ENCODE measurements at places on chromosomes 2 and 18. TPM values are rescaled to one million over a fixed set of nuclear protein-coding genes. Genes with fewer than 3 reads are reported as not detected.
A peak's percentile ranks its signal among the peaks of the same experiment; 100 is the strongest.

DNA sequence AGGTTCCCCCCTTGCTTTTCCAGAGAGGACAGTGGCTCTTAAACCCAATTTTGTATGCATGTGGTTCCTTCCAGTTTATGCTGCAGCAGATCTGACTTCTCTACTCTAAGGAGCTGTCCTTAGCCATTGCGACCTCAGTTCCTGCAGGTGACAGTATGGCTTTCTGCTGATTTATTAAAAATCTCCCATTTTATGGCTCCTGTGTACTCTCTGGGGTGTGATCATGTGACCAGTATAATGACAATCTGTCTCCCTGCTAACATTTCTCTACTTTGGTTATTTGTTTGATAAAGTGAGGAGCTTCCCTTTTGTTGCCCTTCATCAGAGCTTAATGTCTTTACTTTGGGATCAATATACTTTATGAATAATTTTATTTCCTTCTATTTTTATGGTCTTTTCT lies 148.7 kb upstream of the VRK2 start:
- DNase-seq, result no peak
- no peaks in the 10 kb centered on the region for H3K27me3 ChIP-seq
- H3K27ac ChIP-seq, result no peak overlapping the region
- no peak overlapping the region for H3K4me3 ChIP-seq
- H3K36me3 ChIP-seq, result no peaks in the 10 kb centered on the region

DNA sequence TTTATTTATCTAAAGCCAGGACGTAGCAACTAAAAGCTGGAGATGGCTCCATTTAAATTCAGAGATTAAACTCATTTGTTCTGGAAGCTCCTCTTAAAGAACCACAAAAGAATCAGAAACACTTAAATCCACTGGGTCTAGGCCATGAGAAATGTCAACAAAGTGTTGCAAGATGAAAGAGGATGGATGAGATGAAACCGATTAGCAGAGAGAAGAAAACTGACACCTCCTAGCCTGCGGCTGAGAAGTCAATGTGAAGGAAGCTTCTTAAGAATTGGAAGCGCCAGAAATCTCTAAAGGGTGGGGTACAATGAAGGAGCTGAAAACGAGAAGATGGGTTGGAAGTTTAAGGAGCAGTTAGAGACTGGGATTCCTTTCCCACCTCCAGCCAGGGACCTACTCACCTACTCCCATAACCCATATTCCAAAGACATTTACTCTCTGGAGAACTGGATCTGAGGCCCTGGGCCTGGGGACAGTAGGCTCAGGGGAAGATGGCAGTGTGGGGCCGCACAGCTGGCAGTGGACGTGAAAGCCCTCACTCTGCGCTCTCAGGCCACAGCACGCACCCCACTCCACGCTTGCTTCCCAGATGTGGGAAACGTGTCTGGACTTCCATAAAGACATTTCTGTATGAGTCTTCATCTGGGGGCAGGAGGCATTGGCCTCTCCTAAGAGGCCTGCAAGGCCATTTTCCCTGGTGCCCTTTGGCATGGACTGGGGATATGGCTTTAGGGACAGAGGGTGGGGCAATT lies 188.4 kb downstream of the LOXHD1 start:
- no peak overlapping the region for H3K27ac ChIP-seq
- H3K36me3 ChIP-seq, result no peaks in the 10 kb centered on the region
- no peak overlapping the region for H3K4me3 ChIP-seq
- no peaks in the 10 kb centered on the region for H3K4me1 ChIP-seq
- H3K27me3 ChIP-seq, result no peaks in the 10 kb centered on the region
- no peak for DNase-seq

DNA sequence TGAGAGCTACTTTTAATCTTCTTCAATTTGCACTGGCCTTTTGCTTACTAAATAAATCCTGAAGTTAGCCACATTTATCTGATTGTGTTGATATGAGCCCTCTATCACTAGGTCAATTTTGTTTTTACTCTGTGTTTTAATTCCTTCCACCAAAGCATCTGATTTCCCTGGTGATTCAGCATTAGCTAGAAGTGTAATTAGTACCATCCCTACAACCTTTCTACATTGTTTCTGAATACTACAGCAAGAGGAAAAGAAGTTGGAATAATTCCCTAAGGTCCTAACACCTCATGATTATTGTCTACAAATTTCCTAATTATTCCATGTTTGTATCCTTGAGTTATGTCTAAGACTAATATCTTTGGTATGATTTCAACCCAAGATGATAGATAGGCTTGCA lies 1093.6 kb downstream of the SUCLG1 start:
- H3K36me3 ChIP-seq, result no peaks in the 10 kb centered on the region
- no peak overlapping the region for H3K4me3 ChIP-seq
- H3K4me1 ChIP-seq, result peaks cover 2% of the 10 kb centered on the region
- no peak for DNase-seq
- H3K27me3 ChIP-seq, result no peaks in the 10 kb centered on the region

- H3K36me3 ChIP-seq, result no peaks in the 10 kb centered on the region
- DNase-seq, result no peak
- no peak overlapping the region for H3K27ac ChIP-seq
- H3K4me1 ChIP-seq, result peaks cover 15% of the 10 kb centered on the region
Measured at GRCh38 chr2:38149531-38149930, 73.6 kb upstream of the CYP1B1 start.

DNA sequence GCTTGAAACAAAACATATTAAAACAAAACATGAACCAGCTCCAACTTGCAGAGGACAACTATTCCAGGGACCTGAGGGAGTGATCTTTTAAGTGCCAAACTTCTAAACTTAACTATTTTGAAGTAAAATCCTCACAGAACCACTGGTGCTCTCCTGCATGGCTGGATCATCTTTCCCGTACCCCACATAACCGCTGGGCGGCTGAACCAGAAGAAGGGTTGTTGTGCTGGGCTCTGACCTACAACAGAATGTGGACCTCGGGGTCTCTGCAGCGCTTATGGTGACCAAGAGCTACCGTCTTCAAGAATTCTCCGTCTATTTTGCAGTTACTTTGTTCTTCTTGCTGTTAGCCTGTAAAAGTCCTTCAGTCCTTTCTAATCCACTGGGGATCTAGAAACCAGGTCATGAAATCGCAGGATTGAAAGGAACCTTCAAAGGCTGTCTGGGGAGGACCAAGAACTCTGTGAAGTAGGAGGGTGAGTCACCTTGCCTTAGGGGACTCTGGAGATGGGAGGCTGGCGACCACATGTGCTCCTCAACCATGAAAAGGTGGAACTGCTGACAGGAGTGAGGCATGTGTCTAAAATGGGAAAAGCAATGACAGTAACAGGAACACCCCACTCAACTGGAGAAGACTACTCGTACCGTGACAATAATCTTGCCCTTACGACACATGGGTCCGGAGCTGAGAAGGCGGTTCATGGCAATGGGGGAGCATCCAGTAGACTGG lies 46.6 kb downstream of the HDLBP start:
- H3K36me3 ChIP-seq, result peaks cover 14% of the 10 kb centered on the region
- H3K4me3 ChIP-seq, result no peak overlapping the region
- H3K27ac ChIP-seq, result no peak overlapping the region
- peaks cover 27% of the 10 kb centered on the region for H3K4me1 ChIP-seq
- DNase-seq, result no peak

- H3K27me3 ChIP-seq, result no peaks in the 10 kb centered on the region
- no peak overlapping the region for H3K4me3 ChIP-seq
- H3K27ac ChIP-seq, result no peak overlapping the region
Measured at GRCh38 chr2:73250872-73251846, 17.1 kb downstream of the CCT7 start.

DNA sequence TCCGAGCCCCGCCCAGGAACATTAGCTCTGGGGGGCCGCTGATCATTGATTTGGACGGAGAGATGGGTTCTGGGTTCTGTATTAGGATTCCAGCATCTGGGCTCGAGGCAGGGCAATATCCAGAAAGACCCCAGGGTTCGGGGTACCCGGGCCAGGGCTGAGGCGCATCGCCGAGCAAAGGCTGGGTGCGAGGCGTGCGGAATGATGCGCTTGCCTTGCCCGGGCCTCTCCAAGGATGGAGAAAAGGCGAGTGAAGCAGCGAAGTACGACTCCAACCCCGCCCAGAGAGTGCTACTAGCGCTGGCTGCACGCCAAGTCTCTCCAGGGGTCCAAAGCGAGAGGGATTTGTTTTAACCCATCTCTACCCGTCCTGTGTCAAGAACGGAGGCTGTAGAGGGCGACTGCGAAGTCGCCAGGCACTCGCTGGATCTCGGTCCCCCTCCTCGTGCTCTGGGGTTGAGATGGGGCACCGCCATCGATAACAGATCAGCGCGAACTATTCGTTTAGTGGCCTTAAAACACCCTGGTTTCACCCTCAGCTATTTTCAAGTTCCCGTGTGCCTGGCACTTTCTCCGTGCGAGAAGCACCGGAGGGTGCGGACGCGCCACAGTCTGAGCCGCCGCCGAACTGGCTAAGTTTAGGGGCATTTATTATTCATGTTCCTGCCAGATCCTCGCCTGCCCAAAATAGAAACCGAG lies 1.9 kb downstream of the ADCYAP1 start:
- H3K4me3 ChIP-seq, result no peak overlapping the region
- H3K36me3 ChIP-seq, result no peaks in the 10 kb centered on the region
- H3K27me3 ChIP-seq, result peaks cover 72% of the 10 kb centered on the region

GRCh38 chr2:230068016-230068650 lies 591 bp downstream of the SLC16A14 start:
- peaks cover 7% of the 10 kb centered on the region for H3K4me1 ChIP-seq
- peak; percentile 50 for DNase-seq
- H3K27me3 ChIP-seq, result peaks cover 1% of the 10 kb centered on the region
- no peaks in the 10 kb centered on the region for H3K36me3 ChIP-seq
- no peak overlapping the region for H3K27ac ChIP-seq

GRCh38 chr2:190984595-190984994 lies 29.4 kb downstream of the STAT1 start:
- DNase-seq, result peak; percentile 65
- H3K4me3 ChIP-seq, result no peak overlapping the region
- H3K27ac ChIP-seq, result peak overlapping the region; percentile 71
- H3K4me1 ChIP-seq, result peaks cover 39% of the 10 kb centered on the region
- H3K27me3 ChIP-seq, result no peaks in the 10 kb centered on the region
- H3K36me3 ChIP-seq, result peaks cover 13% of the 10 kb centered on the region

DNA sequence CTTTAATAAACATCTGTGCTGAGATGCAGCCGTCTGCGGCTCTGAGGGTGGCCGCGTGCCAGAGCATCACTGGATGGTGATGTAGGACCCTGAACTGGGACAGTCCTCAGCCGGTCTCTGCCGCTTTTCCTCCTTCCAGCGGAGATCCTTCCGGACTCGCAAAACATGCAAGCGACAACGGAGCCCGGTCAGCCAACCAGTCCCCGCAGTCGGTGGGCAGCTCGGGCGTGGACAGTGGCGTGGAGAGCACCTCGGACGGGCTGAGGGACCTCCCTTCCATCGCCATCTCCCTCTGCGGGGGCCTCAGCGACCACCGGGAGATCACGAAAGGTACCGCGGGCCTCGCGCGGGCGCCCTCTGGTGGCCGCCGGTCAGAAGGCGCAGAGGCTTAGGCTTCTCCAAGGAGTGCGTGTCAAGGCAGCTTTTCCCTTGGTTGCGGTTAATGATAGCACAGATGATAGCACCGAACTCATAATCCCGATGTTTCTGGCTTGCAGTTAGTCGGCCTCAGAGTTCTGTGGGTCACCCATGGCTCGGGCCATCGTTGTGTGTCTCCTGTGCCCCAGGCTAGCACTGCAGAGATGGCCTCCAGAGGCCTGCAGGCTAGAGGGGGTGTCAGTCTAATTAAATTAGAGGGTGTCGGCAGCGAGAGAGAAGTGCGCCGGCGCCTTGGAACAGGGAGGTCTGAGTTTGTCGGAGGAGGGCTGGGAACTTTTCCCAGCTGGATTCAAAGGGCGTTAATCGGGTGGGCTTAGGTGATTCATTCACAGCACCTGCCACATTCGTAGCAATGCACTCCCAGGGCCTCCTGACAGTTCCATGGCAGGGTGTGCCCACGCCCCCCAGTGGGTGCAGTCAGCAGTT lies 38.5 kb downstream of the LPIN1 start:
- peaks cover 31% of the 10 kb centered on the region for H3K36me3 ChIP-seq
- H3K27me3 ChIP-seq, result no peaks in the 10 kb centered on the region
- no peaks in the 10 kb centered on the region for H3K4me1 ChIP-seq
- no peak overlapping the region for H3K4me3 ChIP-seq

GRCh38 chr2:135473567-135473966 lies 57.5 kb downstream of the ZRANB3 start:
- H3K4me1 ChIP-seq, result no peaks in the 10 kb centered on the region
- DNase-seq, result peak; percentile 42
- no peaks in the 10 kb centered on the region for H3K27me3 ChIP-seq
- no peak overlapping the region for H3K27ac ChIP-seq

DNA sequence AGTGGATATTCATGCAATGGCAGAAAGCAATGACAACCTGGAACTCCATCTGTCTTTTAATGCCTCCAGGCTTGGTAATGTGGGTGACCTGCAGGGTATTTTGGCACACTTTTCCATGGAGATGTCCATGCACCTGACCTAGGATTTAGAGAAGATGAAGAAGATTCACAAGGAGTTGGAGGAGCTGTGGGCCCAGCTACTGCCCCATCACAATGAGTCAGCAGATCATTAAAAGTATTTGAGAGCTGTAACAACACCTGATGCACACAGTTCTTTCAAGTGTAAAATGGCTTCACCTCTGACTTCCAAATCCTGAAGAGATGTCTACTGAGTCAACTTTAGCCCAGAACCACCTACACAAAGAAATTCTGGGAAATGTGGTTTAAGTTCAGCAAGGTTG lies 22.1 kb upstream of the OSR1 start:
- no peak for DNase-seq
- H3K4me1 ChIP-seq, result no peaks in the 10 kb centered on the region
- no peaks in the 10 kb centered on the region for H3K27me3 ChIP-seq
- H3K4me3 ChIP-seq, result no peak overlapping the region
- no peaks in the 10 kb centered on the region for H3K36me3 ChIP-seq

DNA sequence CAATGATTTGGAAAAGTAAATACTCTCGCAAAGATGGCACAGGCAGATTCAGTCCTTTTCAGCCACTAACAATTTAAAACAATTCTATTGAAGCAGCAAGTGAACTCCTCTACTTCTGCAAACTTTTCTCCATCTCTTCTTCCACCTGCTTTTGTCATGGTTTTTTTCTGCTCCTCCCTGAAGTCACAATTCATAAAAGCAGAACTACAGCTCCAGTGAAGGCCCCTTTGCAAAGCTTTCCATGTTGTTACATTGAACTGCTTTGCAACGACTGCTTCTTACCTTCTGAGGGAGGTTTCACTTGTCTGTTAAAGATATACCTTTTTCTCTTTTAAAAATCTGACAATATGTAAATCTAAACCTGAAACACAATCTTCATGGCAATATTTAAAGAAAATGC lies 3.7 kb upstream of the SERTAD2 start:
- H3K4me1 ChIP-seq, result peaks cover 12% of the 10 kb centered on the region
- H3K27me3 ChIP-seq, result no peaks in the 10 kb centered on the region
- H3K36me3 ChIP-seq, result no peaks in the 10 kb centered on the region
- H3K27ac ChIP-seq, result no peak overlapping the region
- DNase-seq, result no peak

GRCh38 chr2:235689427-235689853 lies 195.6 kb downstream of the AGAP1 start:
- H3K4me3 ChIP-seq, result no peak overlapping the region
- H3K27ac ChIP-seq, result no peak overlapping the region
- no peaks in the 10 kb centered on the region for H3K36me3 ChIP-seq
- no peaks in the 10 kb centered on the region for H3K27me3 ChIP-seq
- H3K4me1 ChIP-seq, result no peaks in the 10 kb centered on the region

Gene LIMS4
- 35.7 TPM for total RNA-seq

Gene ANKMY1
- 16.0 TPM for total RNA-seq

Gene OXER1
- total RNA-seq, result not detected

Gene TMEM178A
- total RNA-seq, result 2.8 TPM

Gene SLC4A3
- 0.21 TPM for total RNA-seq

Gene SRD5A2
- total RNA-seq, result not detected
